ENCODE measurements at places on chromosomes 7 and 10. TPM values are rescaled to one million over a fixed set of nuclear protein-coding genes. Genes with fewer than 3 reads are reported as not detected.

GRCh38 chr10:25492040-25492439 lies 317.2 kb downstream of the GPR158 start:
- no peak for DNase-seq
- H3K27ac ChIP-seq: no peak overlapping the region
- H3K4me1 ChIP-seq: peaks cover 19% of the 10 kb centered on the region
- no peaks in the 10 kb centered on the region for H3K36me3 ChIP-seq

DNA sequence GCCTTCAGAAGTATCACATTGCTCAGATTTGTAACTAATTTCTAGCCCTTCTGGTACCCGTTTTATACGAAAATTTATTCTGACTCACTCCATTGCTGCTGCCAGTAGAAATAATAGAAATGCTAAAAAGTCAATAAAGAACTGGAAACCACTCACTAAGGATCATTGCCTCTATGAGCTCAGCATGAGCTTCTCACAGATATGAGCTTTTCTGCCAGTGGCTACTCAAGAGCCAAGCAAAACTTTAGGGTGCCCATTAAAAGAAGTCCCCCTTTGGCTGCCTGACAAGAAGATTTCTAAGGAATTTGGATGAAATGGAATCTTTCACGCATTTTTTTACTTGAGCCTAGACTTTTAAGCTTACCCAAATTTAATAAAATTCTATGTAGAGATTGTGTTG lies 52.5 kb downstream of the GPR37 start:
- no peaks in the 10 kb centered on the region for H3K27me3 ChIP-seq
- no peak overlapping the region for H3K27ac ChIP-seq
- H3K4me3 ChIP-seq: no peak overlapping the region
- no peak for DNase-seq
- H3K4me1 ChIP-seq: peaks cover 9% of the 10 kb centered on the region
- H3K36me3 ChIP-seq: peaks cover 4% of the 10 kb centered on the region

GRCh38 chr7:130293521-130293920 lies 560 bp downstream of the CPA4 start:
- peaks cover 3% of the 10 kb centered on the region for H3K36me3 ChIP-seq
- peaks cover 36% of the 10 kb centered on the region for H3K4me1 ChIP-seq
- no peak overlapping the region for H3K27ac ChIP-seq
- no peaks in the 10 kb centered on the region for H3K27me3 ChIP-seq

GRCh38 chr7:26492816-26493215 lies 201.2 kb downstream of the SNX10 start:
- peaks cover 3% of the 10 kb centered on the region for H3K27me3 ChIP-seq
- H3K36me3 ChIP-seq: no peaks in the 10 kb centered on the region
- H3K4me1 ChIP-seq: no peaks in the 10 kb centered on the region
- no peak for DNase-seq
- H3K4me3 ChIP-seq: no peak overlapping the region

GRCh38 chr10:94992811-94993210 lies 54.4 kb downstream of the CYP2C9 start:
- H3K27me3 ChIP-seq: peaks cover 6% of the 10 kb centered on the region
- DNase-seq: no peak
- H3K4me3 ChIP-seq: no peak overlapping the region
- no peak overlapping the region for H3K27ac ChIP-seq
- no peaks in the 10 kb centered on the region for H3K4me1 ChIP-seq

GRCh38 chr7:134916171-134916883 lies 70.0 kb upstream of the AGBL3 start:
- H3K4me1 ChIP-seq: peaks cover 8% of the 10 kb centered on the region
- H3K27ac ChIP-seq: no peak overlapping the region
- no peak for DNase-seq
- no peak overlapping the region for H3K4me3 ChIP-seq
- H3K27me3 ChIP-seq: no peaks in the 10 kb centered on the region

DNA sequence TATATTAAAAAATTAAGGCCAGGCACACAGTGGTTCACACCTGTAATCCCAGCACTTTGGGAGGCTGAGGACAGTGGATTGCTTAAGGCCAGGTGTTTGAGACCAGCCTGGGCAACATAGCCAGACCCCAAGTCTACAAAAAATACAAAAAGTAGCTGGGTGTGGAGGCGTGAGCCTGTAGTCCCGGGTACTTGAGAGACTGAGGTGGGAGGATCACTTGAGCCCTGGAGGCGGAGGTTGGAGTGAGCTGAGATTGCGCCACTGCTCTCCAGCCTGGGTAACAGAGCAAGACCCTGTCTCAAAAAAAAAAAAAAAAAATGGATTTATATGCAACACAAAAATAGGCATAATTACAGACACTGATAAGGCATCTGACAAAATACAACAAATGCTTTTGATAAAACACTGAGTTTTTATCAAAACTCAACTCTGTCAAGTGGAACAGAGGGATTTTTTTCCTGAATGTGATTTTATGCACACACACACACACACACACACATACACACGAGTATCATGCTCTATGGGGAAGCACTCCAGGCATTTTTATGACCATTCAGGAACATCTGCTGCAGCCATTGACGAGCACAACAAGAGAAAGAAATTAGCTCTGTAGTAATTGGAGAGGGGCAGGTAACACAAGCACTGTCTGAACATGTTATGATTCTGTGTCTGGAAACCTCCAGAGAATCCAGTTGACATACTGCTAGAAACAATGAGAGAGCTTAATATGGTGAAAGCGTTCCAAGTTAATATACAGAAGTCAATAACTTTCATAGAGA lies 193.1 kb downstream of the WDR37 start:
- peaks cover 9% of the 10 kb centered on the region for H3K27me3 ChIP-seq
- DNase-seq: no peak
- no peak overlapping the region for H3K27ac ChIP-seq
- H3K36me3 ChIP-seq: peaks cover 3% of the 10 kb centered on the region
- peaks cover 6% of the 10 kb centered on the region for H3K4me1 ChIP-seq

DNA sequence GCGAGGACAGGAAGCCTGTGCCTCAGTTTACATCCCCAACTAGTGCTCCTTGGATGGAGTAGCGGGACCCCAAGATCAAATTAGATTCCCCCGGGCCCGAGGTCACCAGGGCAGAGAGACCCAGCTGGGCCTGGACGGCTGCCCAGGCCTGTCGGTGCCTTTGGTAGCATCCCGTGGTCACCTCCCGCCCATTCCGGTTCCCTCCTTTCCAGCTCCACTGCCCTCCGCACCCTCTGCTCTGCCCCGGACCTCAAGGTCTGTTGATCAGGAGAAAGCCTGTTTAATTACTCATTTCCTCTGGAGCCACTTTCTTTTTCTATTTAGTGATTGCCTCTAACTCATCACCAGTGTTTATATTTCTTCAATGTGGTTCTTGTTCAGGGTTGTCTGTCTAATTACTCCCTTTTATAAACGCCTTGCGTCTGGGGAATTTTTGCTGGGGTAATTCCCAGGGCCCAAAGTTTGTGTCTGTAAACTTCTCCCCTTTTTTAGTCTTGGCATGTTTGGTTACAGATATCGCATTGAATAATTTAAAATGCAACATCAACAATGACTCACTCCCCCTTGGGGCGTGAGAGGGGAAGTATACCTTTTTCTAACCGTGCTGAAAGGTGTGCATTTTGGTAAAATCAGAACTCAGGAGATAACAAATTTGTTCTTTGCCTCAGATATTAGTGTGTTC lies 1.9 kb downstream of the FOXK1 start:
- peak overlapping the region; percentile 88 for H3K4me3 ChIP-seq
- H3K36me3 ChIP-seq: no peaks in the 10 kb centered on the region
- DNase-seq: no peak
- peaks cover 24% of the 10 kb centered on the region for H3K4me1 ChIP-seq

GRCh38 chr10:74852381-74852780 lies 26.0 kb downstream of the KAT6B start:
- peaks cover 9% of the 10 kb centered on the region for H3K36me3 ChIP-seq
- H3K27me3 ChIP-seq: no peaks in the 10 kb centered on the region
- H3K27ac ChIP-seq: no peak overlapping the region
- peaks cover 23% of the 10 kb centered on the region for H3K4me1 ChIP-seq
- DNase-seq: no peak

- no peaks in the 10 kb centered on the region for H3K27me3 ChIP-seq
- no peaks in the 10 kb centered on the region for H3K36me3 ChIP-seq
- H3K27ac ChIP-seq: no peak overlapping the region
- peaks cover 29% of the 10 kb centered on the region for H3K4me1 ChIP-seq
- no peak overlapping the region for H3K4me3 ChIP-seq
Observed at GRCh38 chr7:102009628-102010027, 192.2 kb downstream of the CUX1 start.

GRCh38 chr7:155831807-155832524 lies 19.7 kb upstream of the SHH start:
- no peak for DNase-seq
- H3K4me3 ChIP-seq: no peak overlapping the region
- no peak overlapping the region for H3K27ac ChIP-seq
- no peaks in the 10 kb centered on the region for H3K36me3 ChIP-seq

DNA sequence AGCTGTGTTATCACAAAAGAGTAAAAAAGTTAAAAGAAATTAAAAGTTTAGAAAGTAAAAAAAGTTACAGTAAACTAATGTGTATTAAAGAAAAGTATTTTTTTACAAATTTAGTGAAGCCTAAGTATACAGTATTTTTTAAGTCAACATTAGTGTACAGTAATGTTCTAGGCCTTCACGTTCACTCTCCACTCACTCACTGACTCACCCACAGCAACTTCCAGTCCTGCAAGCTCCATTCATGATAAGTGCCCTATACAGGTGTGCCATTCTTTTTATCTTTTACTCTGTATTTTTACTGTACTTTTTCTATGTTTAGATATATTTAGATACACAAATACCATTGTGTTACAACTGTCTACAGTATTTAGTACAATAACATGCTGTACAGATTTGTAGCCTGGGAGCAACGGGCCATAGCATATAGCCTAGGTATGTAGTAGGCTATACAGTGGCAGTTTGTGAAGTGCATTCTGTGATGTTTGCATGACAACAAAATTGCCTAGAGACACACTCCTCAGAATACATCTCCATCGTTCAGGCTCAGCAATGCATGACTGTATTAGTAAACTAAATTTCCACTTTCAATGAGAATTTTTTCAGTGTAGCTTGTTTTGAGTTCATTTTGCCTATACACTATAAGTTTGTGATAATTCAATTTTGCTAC lies 539.9 kb upstream of the C7orf33 start:
- H3K36me3 ChIP-seq: no peaks in the 10 kb centered on the region
- H3K4me3 ChIP-seq: no peak overlapping the region
- no peak for DNase-seq
- no peaks in the 10 kb centered on the region for H3K4me1 ChIP-seq
- H3K27ac ChIP-seq: no peak overlapping the region
- H3K27me3 ChIP-seq: no peaks in the 10 kb centered on the region

- H3K27me3 ChIP-seq: no peaks in the 10 kb centered on the region
- peaks cover 3% of the 10 kb centered on the region for H3K36me3 ChIP-seq
- DNase-seq: no peak
Observed at GRCh38 chr7:15886626-15887025, 200.1 kb upstream of the MEOX2 start.

DNA sequence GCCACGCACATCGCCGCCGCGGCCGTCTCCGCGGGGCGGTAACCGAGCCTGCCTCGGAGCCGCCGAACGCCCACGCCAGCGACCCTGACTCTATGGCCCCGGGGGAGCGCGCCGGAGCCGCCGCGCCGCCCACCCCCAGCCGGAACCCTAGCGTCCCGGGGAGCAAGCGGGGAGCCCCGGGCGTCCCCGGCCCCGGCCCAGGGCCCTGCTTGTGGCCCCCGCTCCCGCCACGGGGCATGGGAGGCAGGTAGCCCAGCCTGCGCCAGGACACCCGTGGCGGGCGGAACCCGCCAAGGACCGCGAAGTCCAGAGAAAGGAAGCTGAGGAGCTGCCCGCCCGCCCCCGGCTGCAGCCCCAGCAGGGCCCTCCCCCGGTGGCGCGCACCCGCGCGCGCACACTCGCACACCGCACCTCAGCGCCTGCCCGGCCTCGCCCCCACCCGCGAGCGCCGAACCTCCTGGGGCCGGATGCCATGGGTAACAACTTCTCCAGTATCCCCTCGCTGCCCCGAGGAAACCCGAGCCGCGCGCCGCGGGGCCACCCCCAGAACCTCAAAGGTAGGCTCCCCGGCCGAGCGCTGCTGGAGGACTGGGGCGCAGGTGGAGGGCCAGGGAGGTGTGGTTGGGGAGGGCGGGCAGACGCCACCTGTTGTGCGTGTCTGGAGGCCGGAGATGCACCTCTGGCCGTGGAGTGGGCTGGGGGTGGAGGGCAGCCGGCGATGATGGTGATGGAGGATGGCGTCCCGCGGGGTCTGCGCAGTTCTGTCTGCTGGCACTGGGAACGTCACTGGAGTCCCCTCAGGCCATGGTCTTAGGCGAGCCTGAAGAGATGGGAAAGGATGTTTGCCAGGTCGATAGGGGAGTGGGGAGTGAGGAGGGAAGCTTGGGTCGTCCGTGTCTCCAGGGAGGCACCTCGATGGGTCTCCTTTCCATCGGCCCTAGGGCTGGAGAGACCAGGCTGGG lies 692 bp downstream of the NEURL1 start:
- peaks cover 16% of the 10 kb centered on the region for H3K4me1 ChIP-seq
- H3K27me3 ChIP-seq: peaks cover 68% of the 10 kb centered on the region
- no peak for DNase-seq
- H3K4me3 ChIP-seq: peak overlapping the region; percentile 91
- no peaks in the 10 kb centered on the region for H3K36me3 ChIP-seq

DNA sequence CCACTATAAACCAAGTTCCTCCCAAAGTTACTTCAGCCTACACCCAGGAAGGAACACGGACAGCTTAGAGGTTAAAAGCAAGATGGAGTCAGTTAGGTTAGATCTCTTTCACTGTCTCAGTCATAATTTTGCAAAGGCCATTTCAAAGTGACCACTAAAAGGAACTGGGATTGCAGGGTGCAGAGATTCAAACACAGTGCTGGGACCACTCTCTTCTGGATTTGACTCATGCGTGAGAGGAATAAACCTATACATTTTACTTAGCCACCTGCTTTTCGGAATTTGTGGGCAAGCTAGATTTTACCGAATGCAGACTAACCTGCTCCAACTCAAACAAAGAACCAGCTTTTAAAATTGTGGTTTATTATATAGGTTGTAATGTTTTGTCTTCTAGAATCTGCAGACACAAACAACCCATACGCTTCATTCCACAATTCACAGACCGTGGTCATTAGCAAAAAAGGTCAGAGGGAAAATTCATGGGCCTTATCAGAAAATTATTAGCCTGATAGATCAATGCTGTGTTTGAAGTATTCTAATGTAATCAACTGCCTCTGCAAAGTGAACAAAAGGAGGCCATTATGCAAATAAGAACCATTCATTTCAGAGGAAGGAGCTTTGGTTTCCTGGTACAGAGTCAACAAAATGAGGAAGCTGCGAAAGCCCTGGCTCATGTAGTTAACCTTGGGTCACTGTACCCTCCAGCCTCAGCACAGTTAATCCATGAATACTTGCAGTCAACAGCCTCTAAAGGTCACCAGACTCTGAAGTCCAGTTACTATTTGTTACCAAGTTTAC lies 342.7 kb upstream of the KLF6 start:
- peaks cover 17% of the 10 kb centered on the region for H3K4me1 ChIP-seq
- peaks cover 3% of the 10 kb centered on the region for H3K36me3 ChIP-seq
- H3K27ac ChIP-seq: no peak overlapping the region
- no peaks in the 10 kb centered on the region for H3K27me3 ChIP-seq

Gene ADCY1
- total RNA-seq: 13.7 TPM

Gene AKR1C8
- not detected for total RNA-seq

Gene MGAM2
- 0.07 TPM for total RNA-seq

Gene NKX1-2
- total RNA-seq: not detected

Gene LIPF
- total RNA-seq: not detected

Gene NKX2-3
- total RNA-seq: not detected

Data from neural crest cell (in vitro differentiated cells).